ENCODE measurements at places on chromosomes 16 and 17. TPM values are rescaled to one million over a fixed set of nuclear protein-coding genes. Genes with fewer than 3 reads are reported as not detected.

DNA sequence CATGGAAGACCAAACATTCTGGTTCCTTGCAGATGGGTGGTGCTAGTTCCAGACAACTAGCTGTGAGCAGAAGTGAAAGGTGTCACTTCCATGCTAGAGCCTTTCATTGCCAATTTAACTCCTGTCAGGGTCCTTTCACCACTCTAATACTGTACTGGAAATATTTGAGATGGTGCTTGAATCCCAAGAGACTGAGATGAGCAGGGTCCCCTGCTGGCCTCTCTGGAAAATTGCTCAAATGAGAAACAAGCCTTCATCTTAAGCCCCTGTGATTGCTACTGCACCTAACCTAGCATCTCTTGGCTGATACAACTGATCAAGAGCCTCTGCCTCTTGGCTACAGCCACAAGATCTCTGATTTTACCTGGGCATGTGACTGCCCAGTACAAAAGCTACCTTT lies 7.4 kb upstream of the VAC14 start:
- H3K4me1 ChIP-seq = no peaks in the 10 kb centered on the region
- H3K4me3 ChIP-seq = no peak overlapping the region
- DNase-seq = no peak
- no peaks in the 10 kb centered on the region for H3K27me3 ChIP-seq
- no peaks in the 10 kb centered on the region for H3K36me3 ChIP-seq

DNA sequence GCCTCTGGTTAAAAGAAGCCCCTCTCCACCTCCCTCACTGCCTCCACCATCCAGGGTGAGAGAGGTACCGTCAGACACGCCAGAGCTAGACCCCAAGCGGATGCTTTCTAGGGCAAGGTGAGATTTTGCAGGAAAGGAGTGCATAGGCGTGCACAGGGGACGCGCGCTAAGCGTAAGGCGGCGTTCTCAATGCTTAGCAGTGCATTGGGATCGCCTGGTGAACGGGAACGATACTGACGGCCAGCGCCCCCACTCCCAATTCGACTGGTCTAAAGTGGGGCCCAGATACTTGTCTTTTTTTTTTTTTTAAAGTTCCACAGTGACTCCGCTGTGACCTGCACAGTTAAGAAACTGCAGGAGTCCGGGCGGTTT lies 57.9 kb upstream of the CREBBP start:
- no peaks in the 10 kb centered on the region for H3K4me1 ChIP-seq
- peak overlapping the region; percentile 52 for H3K4me3 ChIP-seq
- no peaks in the 10 kb centered on the region for H3K36me3 ChIP-seq

SPATA32 gene
- total RNA-seq = not detected

KRT39 gene
- not detected for total RNA-seq

EPN3 gene
- 0.06 TPM for total RNA-seq

DNA sequence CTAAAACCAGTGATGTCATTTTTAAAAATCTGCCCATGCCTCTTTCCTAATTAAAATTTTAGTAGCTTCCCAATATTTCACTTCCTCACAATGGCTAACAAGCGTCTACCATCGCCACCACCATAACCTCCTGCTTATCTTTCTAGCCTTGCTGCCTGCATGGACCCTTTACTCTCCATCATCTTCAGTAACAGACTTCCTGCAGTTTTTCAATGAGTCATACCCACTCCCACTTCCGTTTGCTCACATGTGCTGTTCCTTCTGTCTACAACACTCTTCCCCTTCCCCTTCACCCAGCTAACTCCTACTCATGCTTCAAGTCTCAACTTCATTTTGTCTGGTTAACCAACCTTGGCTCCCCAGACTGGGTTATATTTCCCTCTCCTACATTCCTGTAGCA lies 12.8 kb upstream of the SKAP1 start:
- no peaks in the 10 kb centered on the region for H3K36me3 ChIP-seq
- DNase-seq = no peak
- H3K27me3 ChIP-seq = no peaks in the 10 kb centered on the region

DNA sequence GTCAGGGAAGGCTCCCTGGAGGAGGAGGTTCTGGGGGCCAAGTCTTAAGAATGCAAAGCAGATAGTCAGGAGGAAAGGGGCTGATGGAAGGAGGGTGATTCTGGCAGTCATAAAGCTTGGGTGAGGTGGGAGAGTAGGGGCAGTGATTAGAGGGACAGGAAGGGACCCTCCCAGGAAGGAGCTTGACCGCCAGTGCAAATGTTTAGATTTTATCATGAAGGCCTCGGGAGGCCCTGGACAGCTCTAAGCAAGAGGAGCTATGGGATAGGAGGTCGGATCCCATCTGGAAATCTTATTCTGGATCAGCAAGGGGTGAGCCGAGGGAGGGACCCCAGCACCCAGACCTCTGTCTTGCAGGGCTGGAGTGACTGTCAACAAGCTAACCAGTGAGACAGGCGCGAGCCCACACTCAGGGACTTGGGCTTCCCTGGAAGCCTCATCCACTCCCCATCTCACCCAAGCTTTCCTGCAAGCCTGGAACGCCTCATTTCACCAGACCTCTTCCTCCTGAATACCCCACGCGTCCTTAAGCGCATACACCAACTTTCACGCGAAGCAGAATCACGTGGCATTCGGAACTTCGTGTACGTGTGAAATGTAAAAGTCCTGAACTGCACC lies 52.0 kb upstream of the CBX4 start:
- H3K4me3 ChIP-seq = no peak overlapping the region
- no peaks in the 10 kb centered on the region for H3K27me3 ChIP-seq
- no peak for DNase-seq
- H3K27ac ChIP-seq = no peak overlapping the region
- H3K36me3 ChIP-seq = no peaks in the 10 kb centered on the region
- H3K4me1 ChIP-seq = no peaks in the 10 kb centered on the region

MYH11 gene
- 1.8 TPM for total RNA-seq

DNA sequence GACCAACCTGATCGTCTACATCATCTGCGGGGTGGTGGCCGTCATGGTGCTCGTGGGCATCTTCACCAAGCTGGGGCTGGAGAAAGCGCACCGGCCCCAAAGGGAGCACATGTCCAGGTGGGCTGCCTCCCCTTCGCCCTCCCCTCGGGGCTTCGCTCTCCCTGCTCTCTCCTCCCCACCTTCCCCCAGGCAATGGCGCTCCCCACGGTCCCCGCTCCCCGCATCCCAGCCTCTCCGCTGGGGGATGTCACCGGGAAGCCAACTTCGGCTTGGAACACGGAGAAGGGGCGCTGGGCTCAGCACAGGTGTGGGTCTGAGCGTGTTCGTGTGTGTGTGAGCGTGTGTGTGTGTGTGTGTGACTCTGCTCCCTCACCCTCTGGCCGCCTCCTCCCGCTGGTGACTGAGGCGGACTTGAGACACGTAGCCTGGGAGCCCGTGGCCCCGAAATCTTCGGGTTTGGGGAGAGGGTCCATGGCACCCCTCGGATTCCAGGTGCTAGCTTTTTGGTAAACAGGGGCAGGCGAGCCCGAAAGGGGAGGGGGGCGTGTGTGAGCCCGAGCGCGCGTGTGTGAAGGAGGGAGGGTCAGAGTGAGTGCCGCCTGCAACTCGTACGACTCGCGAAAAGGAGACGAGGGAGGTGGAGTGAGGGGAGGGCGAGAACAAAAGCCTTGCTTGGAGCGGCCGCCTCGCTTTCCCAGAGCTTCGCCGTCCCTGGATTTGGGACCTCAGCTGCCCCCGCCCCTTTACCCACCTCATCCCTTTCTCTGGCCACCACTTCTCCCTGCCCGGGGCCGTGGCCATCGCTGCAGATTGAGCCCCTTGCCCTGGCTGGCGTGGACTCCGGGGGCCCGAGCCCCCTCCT lies 1.3 kb downstream of the SHISA9 start:
- H3K27me3 ChIP-seq = peaks cover 10% of the 10 kb centered on the region
- H3K27ac ChIP-seq = no peak overlapping the region
- no peaks in the 10 kb centered on the region for H3K36me3 ChIP-seq
- no peaks in the 10 kb centered on the region for H3K4me1 ChIP-seq

DNA sequence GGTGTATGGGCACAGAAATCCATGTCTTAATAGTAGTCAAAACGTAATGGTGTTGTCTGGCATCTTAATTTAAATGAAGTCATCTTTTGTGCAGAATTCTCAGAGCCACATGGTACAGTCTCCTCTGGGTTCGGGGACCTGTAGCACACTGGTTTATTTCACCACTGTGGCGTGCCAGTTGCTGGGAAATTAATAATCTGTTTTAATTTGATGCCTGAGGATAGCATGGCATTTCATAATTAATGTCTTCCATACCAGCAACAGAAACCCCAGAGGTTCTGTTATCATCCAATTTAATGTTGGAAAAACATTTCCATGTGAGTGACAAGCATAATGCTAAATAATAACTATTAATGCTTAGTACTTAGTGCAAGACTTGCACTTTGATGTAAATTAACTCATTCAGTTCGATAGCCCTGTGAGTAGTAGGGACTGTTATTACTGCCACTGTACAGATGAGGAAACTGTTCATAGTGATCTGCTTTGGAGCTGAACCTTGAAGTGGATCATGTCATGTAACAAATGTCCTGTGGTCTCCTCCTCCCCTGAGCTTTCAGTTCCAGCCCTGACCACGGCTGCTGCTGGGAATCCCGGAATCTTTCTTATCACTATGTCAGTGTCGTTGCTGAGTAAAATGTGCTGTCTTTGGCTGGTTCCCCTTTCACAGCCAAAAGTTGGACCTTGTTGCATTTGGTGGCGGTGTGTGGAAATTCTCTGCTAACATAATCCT lies 51.2 kb downstream of the SNX29 start:
- DNase-seq = no peak
- H3K4me1 ChIP-seq = no peaks in the 10 kb centered on the region
- H3K4me3 ChIP-seq = no peak overlapping the region
- H3K36me3 ChIP-seq = no peaks in the 10 kb centered on the region
- no peak overlapping the region for H3K27ac ChIP-seq
- no peaks in the 10 kb centered on the region for H3K27me3 ChIP-seq

DNA sequence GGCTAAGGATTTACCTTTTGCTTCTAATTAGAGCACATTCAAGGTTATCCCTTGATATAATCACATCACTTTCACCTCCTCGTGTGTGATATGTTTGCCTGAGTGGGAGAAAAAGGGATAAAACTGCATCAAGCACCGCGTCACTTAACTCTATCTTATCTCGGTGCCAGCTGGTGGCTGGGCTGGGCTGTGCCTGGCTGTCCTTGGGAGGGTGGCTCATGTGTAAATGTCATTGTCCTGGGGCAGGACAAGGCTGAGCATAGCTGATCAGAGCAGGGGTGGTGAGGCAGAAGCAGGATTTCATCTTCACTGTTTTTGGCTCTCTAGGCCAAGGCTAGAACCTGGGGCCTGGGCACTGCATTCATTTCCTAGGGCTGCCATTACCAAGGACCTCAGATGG lies 105.3 kb downstream of the RAP1GAP2 start:
- H3K36me3 ChIP-seq = no peaks in the 10 kb centered on the region
- no peak overlapping the region for H3K27ac ChIP-seq
- no peaks in the 10 kb centered on the region for H3K4me1 ChIP-seq
- H3K27me3 ChIP-seq = no peaks in the 10 kb centered on the region

CD300A gene
- total RNA-seq = 5.8 TPM

DNA sequence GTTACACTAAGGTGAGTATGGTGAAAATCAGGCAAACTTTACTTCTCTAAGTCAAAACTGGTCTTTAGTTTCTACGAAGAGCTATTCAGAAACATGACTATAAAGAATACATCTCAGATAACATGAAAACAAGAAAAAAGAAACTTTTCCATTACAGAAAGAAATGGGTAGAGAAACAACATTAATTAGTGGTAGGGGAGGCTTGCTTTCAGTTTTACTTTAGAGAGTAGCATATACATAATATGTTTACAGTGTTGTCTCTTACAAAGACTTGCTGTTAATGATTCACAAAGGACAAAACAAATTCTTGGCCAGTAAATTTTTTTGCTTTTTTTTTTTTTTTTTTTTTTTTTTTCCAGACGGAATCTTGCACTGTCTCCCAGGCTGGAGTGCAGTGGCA lies 34.2 kb downstream of the CRLF3 start:
- DNase-seq = no peak
- peaks cover 13% of the 10 kb centered on the region for H3K36me3 ChIP-seq

MVP gene
- total RNA-seq = 112 TPM

DNA sequence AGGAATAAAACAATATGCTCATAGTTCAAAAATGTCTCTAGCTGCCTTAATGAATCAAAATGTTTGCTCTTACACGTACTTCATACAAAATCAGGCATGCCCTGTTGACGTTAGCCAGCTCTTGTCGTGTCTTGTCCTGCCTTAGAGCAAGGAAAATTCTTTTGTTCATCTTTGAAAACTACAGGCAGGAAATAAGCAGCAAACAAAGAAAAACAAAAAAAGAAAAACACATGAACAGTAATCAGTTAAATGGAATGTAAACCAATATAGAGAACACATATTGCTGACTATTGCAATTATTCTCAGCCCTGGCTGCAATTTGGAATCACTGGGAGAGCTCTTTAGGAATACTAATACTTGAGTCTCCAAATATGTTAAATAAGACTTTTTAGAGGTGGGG lies 1.7 kb downstream of the CAPNS2 start:
- no peak overlapping the region for H3K27ac ChIP-seq
- no peak overlapping the region for H3K4me3 ChIP-seq
- no peak for DNase-seq
- no peaks in the 10 kb centered on the region for H3K4me1 ChIP-seq
- no peaks in the 10 kb centered on the region for H3K27me3 ChIP-seq
